ENCODE measurements at places on chromosomes 2 and 18.

DNA sequence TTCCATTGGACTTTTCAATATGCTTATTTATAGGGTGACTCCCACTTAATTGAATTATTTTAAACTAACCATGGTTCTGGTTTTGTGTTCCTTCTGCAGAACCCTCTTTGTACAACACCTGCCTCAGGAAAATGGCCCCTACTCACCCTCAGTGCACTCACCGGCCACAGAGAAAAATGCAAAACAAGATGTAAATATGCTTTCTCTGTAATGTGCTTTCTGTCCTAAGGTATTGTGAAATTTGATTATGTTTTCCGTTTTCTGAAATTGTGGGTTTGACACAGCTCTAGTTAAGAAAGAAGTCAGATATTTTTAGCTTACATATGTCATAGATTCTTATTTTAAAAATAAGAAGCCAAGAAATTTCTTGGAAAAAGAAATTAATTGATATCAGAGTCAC, 357.7 kb upstream of the SMIM21 start:
- no peak for DNase-seq

GRCh38 chr2:212903413-212903812, 248.0 kb downstream of the IKZF2 start:
- no peak for DNase-seq

- DNase-seq: no peak
These were observed 8.2 kb downstream of the WDFY1 start for GRCh38 chr2:223936862-223937326.

DNA sequence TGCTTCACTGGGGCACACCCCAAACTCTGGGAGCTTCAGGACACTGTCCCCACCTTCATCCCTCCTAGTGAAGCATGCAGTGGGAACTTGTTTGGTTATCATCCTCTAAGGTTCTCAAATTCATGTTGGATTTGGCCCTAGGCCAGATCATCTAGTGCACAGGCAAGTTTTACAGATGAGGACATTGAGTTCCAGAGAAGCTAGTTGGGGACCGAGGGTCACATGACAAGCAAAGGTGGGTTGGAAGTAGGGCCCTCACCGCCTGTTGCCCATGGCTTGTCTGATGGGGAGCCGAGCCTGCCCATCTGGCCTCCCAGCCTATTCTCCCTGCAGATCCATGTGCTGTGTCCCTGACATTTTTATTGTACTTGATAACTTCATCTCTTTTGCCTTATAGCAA, 2.8 kb downstream of the PRKCE start:
- no peak for DNase-seq

GRCh38 chr2:170582313-170582712, 132.8 kb upstream of the SP5 start:
- DNase-seq: no peak

DNA sequence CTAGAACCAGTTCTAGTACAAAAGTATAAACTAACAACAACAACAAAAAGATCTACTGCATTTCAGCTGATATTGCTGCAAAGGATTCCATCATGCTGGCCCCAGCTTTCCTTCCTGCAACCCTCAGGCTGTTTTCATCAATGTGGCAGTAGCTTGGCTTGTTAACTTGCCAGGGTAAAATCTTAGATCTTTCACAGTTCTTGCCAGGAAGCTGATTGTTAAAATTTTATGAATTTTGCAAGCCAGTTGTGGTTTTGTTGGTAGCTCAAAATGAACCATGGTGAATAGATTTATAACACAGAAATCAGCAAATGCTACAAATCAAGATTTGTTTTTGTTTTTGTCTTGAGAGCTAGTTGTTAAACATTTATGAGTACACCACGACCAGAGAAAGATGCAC, 19.3 kb downstream of the CCDC178 start:
- no peak for DNase-seq

DNA sequence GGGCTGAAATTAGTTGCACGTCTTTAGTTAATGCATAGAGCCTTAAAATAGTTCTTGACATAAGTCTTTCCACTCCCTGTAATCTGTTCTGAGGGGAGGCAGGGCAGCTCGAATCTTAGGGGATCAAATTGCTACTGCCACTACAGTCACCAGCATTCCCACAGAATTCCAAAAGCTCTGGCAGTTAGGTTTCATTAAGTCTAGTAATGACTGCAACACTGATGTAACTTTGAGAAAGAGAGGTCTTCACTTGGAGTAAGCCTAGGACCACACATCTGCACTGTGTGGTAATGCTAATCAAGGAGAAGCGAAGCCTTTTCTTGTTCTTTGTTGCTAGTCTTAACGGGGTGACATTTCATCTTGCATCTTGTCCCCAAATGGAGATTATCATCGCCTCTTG, 19.3 kb upstream of the NCK2 start:
- no peak for DNase-seq

- no peak for DNase-seq
These were observed 377.8 kb downstream of the LNPK start for GRCh38 chr2:175624211-175624761.

DNA sequence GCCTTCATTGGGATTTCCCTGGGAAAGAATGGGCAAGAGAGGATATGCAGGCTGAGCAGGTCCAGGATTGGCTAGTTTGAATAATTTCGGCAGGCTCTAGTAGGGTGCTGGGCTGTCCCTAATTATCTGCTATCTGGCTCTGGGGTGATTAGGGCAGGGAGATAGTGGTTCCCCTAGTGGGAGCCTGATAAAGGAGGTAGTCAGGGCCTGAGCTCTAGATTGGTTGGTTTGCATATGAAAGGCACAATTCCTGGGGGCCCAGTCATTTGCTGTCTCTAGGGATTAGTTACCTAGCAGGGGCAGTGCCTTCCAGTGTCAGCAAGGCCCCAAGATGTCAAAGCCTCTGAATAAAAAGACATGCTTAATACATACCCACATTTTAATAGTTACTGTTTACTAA, 690.1 kb upstream of the KLHL29 start:
- no peak for DNase-seq

- DNase-seq: no peak
These were observed 172.4 kb upstream of the GULP1 start for GRCh38 chr2:188119112-188119838.

GRCh38 chr18:10274301-10274700, 180.1 kb upstream of the APCDD1 start:
- no peak for DNase-seq

DNA sequence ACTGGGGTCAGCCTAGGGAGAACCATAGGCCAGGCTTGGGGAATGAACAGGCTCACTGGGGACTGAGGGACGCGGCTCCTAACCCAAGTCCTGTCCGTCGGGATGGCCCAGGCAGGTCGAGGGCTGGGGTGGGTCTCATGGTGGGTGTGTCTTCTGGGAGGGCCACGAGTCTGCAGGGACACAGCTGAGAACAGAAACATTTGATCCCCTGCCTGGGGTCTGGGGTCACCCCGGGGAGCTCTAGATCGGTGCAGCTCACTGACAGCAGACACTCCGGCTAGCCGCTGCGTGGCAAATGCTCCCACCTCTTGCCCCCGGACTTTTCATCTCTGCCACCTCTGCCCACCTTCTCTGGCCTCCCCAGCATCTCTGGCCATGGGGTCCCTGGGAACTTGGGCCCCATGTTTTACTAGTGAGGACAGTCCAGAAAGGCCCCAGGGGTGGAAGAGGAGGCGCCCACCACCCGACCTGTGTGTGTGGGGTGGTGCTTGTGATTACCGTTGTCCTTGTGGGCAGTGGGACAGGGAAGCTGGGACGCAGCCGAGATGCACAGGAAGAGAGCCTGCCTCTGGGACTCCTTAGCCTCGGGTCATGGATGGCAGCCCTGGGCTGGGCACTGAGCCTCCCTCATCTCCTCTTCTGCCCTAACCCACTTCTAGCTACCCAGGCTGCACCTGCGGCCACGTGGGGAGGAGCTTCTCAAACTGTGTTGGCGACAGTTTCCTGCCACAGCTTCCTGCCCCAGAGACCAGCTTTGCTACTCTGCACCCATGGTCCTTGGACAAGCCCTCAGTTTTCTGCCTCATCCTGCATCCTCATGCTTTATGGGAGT, 4.9 kb downstream of the ZAP70 start:
- peak; percentile 65 for DNase-seq

DNA sequence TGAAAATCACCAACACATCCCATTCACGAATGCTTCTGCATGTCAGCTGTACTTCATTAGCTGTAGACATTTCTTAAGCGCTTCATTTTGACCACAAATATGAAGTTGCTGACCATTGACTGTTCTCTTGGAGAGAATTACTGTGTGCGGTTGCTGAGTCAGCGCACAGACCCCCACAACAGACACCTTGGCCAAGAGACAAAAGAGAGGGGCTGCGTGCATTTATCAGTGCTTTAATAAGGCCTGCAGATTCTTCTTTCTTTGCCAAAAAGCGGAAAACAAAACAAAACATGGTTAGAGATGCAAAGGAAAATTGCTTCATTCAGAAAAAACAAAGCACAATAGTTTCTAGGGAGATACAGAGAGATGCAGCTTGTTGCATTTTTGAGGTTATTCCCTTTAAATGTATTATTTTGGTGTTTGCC, 174.7 kb downstream of the ACKR3 start:
- DNase-seq: no peak

DNA sequence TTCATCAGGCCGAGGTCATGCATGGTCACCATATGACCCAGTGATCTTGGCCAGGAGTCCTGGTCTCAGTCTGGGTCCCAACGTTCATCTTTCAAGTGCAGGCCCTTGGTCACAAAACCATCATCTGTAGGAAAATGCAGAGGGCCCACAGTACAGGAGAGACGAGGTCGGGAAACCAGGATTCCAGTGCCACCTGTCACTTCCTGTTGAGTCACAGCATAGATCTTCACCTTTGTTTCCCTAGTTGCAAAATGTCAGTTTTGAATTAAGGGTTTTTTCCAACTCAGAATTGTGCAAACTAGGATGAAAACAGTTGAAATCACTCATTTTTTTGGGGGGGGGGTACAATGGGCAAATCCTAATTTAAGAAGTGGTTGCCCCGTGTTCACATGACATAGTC, 162.2 kb downstream of the INSIG2 start:
- DNase-seq: no peak

DNA sequence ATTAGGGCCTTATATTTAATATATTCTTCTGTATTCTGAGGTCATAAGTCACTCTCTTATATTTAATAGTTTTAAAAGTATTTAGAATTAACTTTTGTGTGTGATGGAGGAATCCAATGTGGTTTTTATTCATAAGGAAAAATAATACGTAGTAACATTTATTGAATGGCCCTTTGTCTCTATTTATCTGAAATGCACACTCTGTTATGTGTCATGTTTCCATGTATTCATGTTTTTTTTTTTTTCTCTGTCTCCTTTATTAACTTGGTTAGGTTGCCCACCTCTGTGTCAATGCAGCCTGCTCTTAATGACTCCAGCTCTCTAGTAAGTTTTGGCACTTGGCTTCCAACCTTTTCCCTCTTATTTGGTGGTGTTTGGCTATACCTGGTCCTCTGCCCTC, 33.8 kb downstream of the RNF144A start:
- no peak for DNase-seq

DNA sequence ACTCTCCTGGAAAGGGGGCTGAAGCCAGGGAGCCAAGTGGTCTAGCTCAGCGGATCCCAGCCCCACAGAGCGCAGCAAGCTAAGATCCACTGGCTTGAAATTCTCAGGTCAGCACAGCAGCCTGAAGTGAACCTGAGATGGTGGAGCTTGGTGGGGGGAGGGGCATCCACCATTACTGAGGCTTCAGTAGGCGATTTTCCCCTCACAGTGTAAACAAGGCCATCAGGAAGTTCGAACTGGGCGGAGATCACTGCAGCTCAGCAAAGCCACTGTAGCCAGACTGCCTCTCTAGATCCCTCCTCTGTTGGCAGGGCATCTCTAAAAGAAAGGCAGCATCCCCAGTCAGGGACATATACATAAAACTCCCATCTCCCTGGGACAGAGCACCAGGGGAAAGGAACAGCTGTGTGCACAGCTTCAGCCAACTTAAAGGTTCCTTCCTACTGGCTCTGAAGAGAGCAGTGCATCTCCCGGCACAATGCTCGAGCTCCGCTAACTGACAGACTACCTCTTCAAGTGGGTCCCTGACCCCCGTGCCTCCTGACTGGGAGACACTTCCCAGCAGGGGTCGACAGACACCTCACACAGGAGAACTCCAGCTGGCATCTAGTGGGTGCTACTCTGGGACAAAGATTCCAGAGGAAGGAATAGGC, 282.3 kb upstream of the EPC2 start:
- no peak for DNase-seq

GRCh38 chr2:123993728-123994323, 31.3 kb upstream of the CNTNAP5 start:
- no peak for DNase-seq

- no peak for DNase-seq
These were observed 33.9 kb downstream of the FN1 start for GRCh38 chr2:215401896-215402379.

GRCh38 chr2:163733956-163734355, 1.9 kb downstream of the FIGN start:
- no peak for DNase-seq

DNA sequence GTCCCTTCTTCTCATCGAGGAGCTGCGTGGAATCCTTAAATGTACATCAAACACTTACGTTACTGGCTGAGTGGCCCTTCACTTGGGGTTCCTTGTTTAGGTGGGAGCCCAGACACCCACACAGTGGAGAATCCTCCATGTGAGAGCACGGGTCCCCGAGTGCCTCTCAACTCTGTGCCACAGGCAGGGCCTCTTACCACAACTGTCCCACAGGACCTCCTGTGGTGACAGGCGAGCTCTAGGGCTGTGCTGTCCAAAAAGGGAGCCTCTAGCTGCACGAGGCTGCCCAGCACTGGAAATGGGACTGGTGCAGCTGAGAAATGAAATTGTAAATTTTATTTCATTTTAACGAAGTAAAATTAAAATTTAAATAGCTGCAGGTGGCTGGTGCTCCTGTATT, 145.7 kb downstream of the DYSF start:
- DNase-seq: no peak

DNA sequence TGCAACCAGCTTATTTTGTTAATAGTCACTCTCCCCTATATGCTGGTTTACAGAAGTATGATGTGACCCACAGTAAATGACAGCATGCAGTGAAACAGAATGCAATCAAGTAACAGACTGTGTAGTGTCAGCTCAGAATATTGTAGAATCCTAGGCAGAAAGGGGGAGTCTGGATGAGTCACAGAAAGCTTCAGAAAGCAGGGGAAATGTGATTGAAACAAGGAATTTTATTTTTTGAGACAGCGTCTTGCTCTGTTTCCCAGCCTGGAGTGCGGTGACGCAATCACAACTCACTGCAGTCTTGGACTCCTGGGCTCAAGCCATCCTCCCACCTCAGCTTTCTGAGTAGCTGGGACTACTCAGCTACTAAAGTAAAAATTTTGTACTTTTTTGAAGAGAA, 219.9 kb upstream of the FBXO11 start:
- no peak for DNase-seq

DNA sequence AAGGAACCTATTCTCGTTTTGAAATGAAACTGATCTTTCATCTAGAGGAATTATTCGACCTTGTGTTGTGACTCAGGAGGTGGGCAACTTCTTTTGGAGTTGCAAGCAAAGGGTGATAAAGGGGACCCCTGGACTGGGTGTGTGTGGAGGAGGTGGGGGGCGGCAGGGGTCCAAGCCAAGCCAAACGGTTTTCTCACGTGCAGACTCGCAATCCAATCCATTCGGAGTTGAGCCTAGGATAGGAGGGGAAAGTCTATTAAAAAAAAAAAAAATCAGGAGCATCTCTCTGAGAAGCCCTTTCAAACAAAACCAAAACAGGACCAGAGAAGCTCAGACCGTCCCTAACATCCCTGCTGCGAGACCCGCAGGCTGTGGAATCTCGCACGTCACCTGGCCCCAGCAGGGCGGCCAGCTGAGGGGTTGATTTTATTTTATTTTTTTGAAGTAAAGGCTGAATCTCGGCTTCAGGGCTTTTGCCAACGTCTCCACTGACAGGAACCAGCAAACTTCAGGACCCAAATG, 3.7 kb upstream of the ZEB2 start:
- DNase-seq: no peak

Measured in T-helper 22 cell (primary cell).